NCI-H460 (cell line): ENCODE measurements at places on chromosomes 2 and 18. TPM values are rescaled to one million over a fixed set of nuclear protein-coding genes. Genes with fewer than 3 reads are reported as not detected.

- no peak for DNase-seq
These were observed 3.7 kb upstream of the TMEM214 start for GRCh38 chr2:27029051-27029450.

GRCh38 chr2:158969162-158969714, 798 bp downstream of the TANC1 start:
- no peak for DNase-seq

KLHL14 gene
- total RNA-seq = 0.49 and 0.54 TPM in 2 replicates

DNA sequence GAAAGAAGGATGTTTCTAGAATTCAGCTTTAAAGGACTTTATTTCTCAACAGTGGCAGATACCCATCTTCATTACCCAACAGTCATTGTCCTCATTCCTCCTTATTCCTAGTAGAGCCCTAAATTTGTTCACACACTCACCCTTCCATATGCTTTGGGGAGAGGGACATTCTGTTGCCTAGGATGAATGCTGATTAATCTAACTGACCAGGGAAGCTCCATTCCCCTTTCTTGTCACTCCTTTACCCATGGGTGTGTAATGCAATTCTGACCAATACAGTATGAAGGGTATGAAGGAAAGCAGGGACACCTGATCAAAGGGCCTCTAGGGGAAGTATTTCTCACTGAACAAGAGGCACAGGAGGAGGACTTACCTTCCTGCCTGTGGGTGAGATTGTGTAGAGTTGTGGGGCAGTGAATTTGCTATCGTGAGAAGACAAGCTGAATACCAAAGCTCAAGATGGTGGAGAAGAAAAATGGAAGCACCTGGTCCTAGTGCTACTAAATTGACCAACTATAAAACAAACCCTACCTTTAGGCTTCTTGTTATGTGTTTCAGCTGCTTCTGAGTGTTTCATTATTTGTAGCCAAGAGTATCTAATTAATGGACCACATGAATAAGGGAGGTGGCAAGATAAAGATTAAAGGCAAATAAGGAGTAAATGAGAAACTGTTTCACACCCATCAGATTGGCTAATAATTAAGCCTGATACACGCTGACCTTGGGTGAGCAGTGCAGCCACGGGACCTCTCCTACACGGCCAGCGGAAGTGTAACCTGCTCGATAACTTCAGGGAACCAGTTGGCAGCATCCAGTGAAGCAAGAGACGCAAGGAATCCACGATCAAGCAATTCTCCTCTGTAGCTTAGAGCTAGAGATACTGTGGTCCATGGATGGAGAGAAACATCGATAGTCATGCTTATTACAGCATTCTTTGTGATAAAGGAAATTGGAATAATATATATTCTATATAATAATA, 202.3 kb downstream of the MYCN start:
- DNase-seq = no peak

ERFE gene
- 7.7 and 10.0 TPM in 2 replicates for total RNA-seq

GRCh38 chr2:170817093-170818035, 677 bp downstream of the GAD1 start:
- DNase-seq = no peak

GRCh38 chr2:224190936-224191270, 151.8 kb upstream of the SERPINE2 start:
- no peak for DNase-seq

AMER3 gene
- not detected in 2 replicates for total RNA-seq

DNA sequence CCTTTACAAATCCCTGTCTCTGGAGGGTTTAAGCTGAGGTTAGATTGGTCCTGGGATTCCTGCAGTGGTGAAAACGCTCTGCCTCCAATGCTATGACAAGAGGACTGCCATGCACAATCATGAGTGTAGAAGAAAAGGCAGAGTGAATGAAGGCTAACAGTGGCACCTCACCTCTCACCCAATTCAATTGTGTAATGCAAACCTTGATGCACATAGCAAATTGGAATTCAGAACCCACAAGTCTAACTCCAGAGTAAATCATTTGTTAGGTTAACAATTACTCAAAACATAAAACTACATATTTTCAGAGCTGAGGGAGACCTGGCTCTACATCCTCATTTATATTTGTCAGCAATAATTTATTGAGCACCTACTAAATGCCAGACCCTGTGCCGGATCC, 1.8 kb downstream of the TGFBRAP1 start:
- DNase-seq = no peak

DNA sequence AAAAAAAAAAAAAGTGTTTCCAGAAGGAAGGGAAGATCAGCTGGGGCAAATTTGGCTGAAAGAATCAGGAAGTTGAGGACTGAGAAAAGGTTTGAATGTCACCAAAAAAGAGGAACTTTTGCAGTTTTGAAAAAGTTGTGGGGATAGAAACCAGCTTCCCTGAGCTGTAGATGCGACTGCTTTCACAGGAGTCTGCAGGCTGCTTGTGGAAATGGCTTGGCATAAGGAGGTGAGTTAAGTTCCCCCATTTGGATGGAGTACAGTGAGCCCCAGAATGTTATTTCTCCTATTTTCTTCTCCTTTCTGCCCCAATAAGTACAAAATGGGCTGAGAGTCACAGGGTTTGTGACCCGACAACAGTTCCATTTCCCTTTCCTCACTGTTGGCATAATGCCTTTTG, 16.5 kb upstream of the ME2 start:
- no peak for DNase-seq

MPV17 gene
- total RNA-seq = 77.5 and 83.6 TPM in 2 replicates

DNA sequence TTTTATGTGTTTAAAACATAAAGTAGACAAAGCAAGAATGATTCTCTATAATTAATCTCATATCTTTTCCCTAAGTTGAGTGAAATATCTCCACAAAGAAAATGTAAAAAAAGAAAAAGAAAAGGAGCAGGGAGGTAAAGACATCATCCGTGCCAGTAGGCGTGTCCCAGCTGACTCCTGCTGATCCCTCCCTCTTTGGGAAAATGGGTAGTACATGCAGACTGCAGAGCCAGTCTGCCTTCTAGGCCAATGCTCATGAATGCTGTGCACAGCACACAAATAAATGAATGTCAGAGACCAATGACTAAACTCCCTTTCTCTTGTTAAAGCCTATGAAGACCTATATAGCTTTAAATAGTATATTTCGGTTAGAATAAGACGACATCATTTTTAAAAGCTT, 64.7 kb downstream of the RAPH1 start:
- no peak for DNase-seq

GALNT3 gene
- 0.92 and 1.1 TPM in 2 replicates for total RNA-seq

GRCh38 chr2:70807102-70807827, 13.1 kb downstream of the CLEC4F start:
- no peak for DNase-seq

GRCh38 chr18:48124857-48125626, 194.6 kb upstream of the SMAD2 start:
- no peak for DNase-seq

MAPRE3 gene
- total RNA-seq = 4.0 and 5.1 TPM in 2 replicates

DNA sequence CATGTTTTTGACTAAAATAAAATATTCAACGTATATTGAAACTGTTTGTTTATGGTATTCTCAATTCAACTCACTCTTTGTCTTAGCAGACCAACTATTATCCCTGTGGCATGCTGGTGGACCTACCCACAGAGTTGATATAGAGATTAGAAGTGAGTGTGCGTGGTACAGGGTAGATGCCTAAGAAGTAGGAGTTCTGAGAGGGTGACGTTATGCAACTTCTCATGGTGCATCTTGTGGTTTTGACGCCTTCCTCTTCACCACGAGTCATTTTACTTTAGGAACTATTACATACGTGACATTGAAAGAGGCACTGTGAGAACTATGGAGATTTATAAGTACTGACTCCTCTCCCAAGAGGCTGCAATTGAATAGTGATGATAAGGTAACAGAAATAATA, 26.6 kb upstream of the NAPG start:
- no peak for DNase-seq

- no peak for DNase-seq
These were observed 36.7 kb downstream of the NDUFAF7 start for GRCh38 chr2:37268111-37268510.

PXDN gene
- total RNA-seq = 25.1 and 28.9 TPM in 2 replicates
